ENCODE measurements at places on chromosomes 5 and 9. TPM values are rescaled to one million over a fixed set of nuclear protein-coding genes. Genes with fewer than 3 reads are reported as not detected.

DNA sequence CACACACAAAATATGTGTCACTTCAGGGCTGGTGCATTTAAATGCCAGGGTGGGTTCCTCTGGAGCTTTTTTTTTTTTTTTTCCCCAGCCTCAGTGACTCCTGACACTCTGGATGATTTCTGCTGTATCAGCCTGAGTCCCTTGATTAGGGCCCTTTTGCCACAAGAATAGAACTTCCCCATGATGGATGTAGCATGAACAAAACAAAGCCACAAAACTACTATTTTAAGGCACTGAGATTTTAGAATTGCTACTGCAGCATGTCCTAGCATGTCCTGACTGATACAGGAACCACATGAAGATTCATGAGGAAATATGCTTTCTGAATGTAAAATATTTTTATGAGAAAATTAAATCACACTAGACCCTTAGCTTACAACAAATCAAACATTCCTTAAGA is 13.9 kb upstream of the ADGRD2 start:
- no peak for ATAC-seq

GRCh38 chr5:74916831-74917710 is 50.9 kb upstream of the FAM169A start:
- ATAC-seq = peak; percentile 71

The SHC3 gene
- total RNA-seq = 1.4 TPM

GRCh38 chr5:107724642-107725041 is 53.9 kb upstream of the EFNA5 start:
- ATAC-seq = no peak

GRCh38 chr9:121607434-121608167 is 43.8 kb upstream of the DAB2IP start:
- no peak for ATAC-seq

The CARD9 gene
- 0.80 TPM for total RNA-seq

GRCh38 chr9:69190086-69190862 is 16.2 kb downstream of the TJP2 start:
- ATAC-seq = no peak

GRCh38 chr9:14780251-14780650 is 57.7 kb upstream of the CER1 start:
- no peak for ATAC-seq

GRCh38 chr5:175479125-175479881 is 943 bp downstream of the SFXN1 start:
- ATAC-seq = no peak
